ENCODE measurements at places on chromosomes 1 and 21. TPM values are rescaled to one million over a fixed set of nuclear protein-coding genes. Genes with fewer than 3 reads are reported as not detected.

DNA sequence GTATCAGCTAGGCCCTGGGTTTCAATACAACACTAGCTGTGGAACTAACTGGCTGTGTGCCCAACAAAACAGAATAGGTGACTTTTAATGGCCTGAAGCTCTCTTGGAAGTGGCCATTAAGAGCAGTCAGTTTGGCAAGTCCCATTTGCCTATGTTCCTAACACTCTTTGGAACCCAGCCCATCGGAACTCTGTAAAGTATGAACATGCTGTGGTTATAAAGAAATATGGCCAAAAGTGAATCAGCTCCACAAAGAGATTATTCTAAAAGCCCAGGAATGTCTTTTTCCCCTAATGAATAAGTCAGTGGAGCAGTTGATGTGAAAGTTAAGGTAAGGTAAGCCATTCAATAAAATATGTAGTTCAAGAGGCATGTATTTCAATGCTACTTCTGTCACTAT lies 223.7 kb upstream of the ADAMTS5 start:
- no peak for DNase-seq

DNA sequence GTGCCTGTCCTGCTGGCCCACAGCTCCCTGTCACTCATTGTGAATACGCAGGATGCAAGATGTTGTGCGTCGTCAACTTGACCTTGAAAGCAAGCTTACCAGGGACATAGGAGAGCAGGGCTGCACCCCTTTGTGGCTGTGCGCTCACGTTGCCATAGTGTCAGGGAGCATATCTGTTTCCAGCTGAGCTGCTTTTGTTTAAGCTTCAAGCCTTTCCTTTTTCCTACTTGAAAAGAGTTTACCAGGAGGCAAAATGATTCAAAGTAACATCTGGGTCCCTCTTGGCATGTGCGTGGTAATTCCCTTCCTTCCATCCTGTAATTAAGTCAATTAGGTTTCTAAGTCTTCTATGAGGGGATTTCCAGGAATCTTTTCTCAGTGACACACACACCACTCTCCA lies 537.1 kb downstream of the AJAP1 start:
- no peak for DNase-seq

The LGR6 gene
- 9.2 TPM for total RNA-seq

- DNase-seq: no peak
Observed at GRCh38 chr1:5250336-5250735, 595.9 kb downstream of the AJAP1 start.

GRCh38 chr1:219049501-219049900 lies 124.2 kb upstream of the LYPLAL1 start:
- no peak for DNase-seq

The TDRD10 gene
- total RNA-seq: 3.3 TPM

The SORT1 gene
- total RNA-seq: 63.8 TPM

The SH2D2A gene
- 6.7 TPM for total RNA-seq

- DNase-seq: no peak
Observed at GRCh38 chr1:239977416-239977815, 114.3 kb upstream of the FMN2 start.

DNA sequence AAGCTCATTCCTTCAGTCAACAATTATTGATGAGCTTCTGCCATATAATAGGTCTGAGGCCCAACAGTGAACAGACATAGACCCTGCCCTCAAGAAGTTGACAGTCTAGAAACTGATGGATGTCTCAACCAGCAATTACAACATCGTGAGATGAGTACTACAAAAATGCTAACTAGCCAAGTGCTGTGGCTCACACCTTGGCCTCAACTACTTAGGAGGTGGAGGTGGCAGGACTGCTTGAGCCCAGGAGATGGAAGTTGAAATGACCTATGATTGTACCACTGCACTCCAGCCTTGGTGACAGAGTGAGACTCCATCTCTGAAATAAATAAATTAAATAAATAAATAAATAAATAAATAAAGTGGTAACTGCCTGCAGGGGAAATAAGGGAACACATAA lies 11.7 kb upstream of the PTP4A2 start:
- no peak for DNase-seq

Measured in ureter (tissue), 1 donor.